Stomach (tissue), 19 donors: ENCODE measurements at places on chromosomes 3 and 15. TPM values are rescaled to one million over a fixed set of nuclear protein-coding genes. Genes with fewer than 3 reads are reported as not detected.

- H3K4me1 ChIP-seq, result peaks cover 95% of the 10 kb centered on the region
- DNase-seq, result no peak
- H3K27me3 ChIP-seq, result no peaks in the 10 kb centered on the region
- peak overlapping the region; percentile 60 for H3K4me3 ChIP-seq
Observed at GRCh38 chr3:129602730-129603560, 3.5 kb downstream of the PLXND1 start.

The KBTBD13 gene
- total RNA-seq, result not detected

The LRRC15 gene
- total RNA-seq, result 0.43 TPM

The MORC1 gene
- not detected for total RNA-seq

DNA sequence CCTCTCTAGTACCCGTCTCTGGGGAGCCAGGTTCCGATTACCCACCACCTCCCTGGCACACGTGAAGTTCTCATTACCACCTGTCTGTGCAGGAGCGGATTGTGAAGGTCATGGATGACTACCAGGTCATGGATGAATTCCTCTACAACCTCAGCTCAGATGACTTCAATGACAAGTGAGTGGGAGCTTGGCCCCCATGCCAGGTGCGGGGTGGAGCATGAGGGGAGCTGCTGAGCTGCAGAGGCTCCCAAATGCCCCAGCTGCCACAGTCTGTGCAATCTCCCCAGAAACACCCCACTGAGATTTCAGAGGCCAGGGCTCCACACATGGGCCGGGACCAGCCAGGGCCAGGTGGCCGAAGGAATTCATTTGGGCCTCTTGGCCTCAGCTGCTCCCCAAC lies 34.3 kb downstream of the DNAH1 start:
- no peak overlapping the region for H3K4me3 ChIP-seq
- peaks cover 4% of the 10 kb centered on the region for H3K4me1 ChIP-seq
- no peak overlapping the region for H3K27ac ChIP-seq
- no peaks in the 10 kb centered on the region for H3K27me3 ChIP-seq
- no peak for DNase-seq

GRCh38 chr3:95750097-95750496 lies 1064.3 kb upstream of the EPHA6 start:
- H3K4me1 ChIP-seq, result no peaks in the 10 kb centered on the region
- H3K4me3 ChIP-seq, result no peak overlapping the region
- DNase-seq, result peak; percentile 20
- no peaks in the 10 kb centered on the region for H3K36me3 ChIP-seq
- no peaks in the 10 kb centered on the region for H3K27me3 ChIP-seq
- H3K27ac ChIP-seq, result no peak overlapping the region

The C3orf49 gene
- total RNA-seq, result not detected

The GABRR3 gene
- total RNA-seq, result not detected

GRCh38 chr3:150260398-150260710 lies 147.7 kb upstream of the TSC22D2 start:
- DNase-seq, result no peak
- H3K27ac ChIP-seq, result no peak overlapping the region
- no peak overlapping the region for H3K4me3 ChIP-seq
- no peaks in the 10 kb centered on the region for H3K36me3 ChIP-seq
- peaks cover 5% of the 10 kb centered on the region for H3K4me1 ChIP-seq
- no peaks in the 10 kb centered on the region for H3K27me3 ChIP-seq

- H3K27me3 ChIP-seq, result no peaks in the 10 kb centered on the region
- H3K4me3 ChIP-seq, result no peak overlapping the region
- peaks cover 66% of the 10 kb centered on the region for H3K4me1 ChIP-seq
Observed at GRCh38 chr3:69761896-69762767, 22.9 kb downstream of the MITF start.

The MAGI1 gene
- total RNA-seq, result 146 TPM

GRCh38 chr15:62219799-62220198 lies 54.7 kb upstream of the C2CD4B start:
- H3K4me3 ChIP-seq, result no peak overlapping the region
- no peaks in the 10 kb centered on the region for H3K36me3 ChIP-seq
- H3K27ac ChIP-seq, result no peak overlapping the region

DNA sequence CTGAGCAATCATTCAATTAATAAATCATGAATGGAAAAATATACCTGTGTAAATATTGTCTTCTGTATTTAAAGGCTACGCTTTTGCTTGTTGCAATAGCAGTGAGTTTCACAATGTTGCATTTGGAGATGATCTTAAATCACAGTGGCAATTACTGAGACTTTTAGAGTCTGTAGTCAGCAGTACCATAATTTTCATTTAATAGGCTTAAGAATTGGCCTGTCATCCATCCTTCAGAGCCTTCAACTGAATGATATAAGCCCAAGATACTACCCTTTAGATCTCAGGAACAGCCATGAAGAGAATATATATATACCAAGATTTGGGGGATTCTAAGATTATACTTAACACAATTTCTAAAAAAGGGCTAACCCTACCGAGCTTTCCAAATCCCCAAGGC lies 458.1 kb downstream of the GBE1 start:
- H3K4me3 ChIP-seq, result no peak overlapping the region
- DNase-seq, result no peak
- H3K36me3 ChIP-seq, result no peaks in the 10 kb centered on the region
- H3K27ac ChIP-seq, result no peak overlapping the region

- no peaks in the 10 kb centered on the region for H3K36me3 ChIP-seq
- peak overlapping the region; percentile 65 for H3K27ac ChIP-seq
- peak; percentile 51 for DNase-seq
- peaks cover 52% of the 10 kb centered on the region for H3K4me1 ChIP-seq
Observed at GRCh38 chr3:196192036-196192523, 19.1 kb downstream of the ZDHHC19 start.

- H3K36me3 ChIP-seq, result peaks cover 11% of the 10 kb centered on the region
- H3K4me1 ChIP-seq, result peaks cover 21% of the 10 kb centered on the region
- no peak overlapping the region for H3K27ac ChIP-seq
- H3K27me3 ChIP-seq, result no peaks in the 10 kb centered on the region
- DNase-seq, result no peak
Observed at GRCh38 chr3:15264486-15264885, 58.4 kb downstream of the CAPN7 start.

DNA sequence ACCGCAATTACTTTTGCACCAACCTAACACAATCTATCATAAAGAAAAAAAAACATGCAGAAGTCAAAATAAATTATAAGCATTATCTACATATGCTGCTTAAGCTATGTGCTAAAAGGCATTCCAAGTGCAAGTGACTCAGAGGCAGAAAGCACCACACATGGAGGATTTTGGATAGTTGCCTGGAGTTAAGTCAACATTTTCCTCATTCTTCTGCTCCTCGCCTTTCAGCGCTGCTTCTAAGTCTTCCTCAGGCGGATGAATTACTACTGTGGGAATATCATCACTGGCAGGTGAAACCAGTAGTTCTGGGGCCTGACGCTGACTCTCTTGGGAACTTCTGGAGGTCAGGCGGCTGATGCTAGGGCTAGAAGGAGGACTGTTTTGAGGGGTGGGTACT lies 53.1 kb downstream of the SLC4A7 start:
- DNase-seq, result peak; percentile 86
- H3K4me1 ChIP-seq, result peaks cover 8% of the 10 kb centered on the region
- H3K27ac ChIP-seq, result no peak overlapping the region
- H3K36me3 ChIP-seq, result peaks cover 51% of the 10 kb centered on the region

GRCh38 chr15:34726406-34727100 lies 28.2 kb downstream of the GJD2 start:
- no peak for DNase-seq
- no peak overlapping the region for H3K4me3 ChIP-seq
- no peaks in the 10 kb centered on the region for H3K27me3 ChIP-seq

GRCh38 chr15:95825208-95825607 lies 505.3 kb upstream of the NR2F2 start:
- no peak for DNase-seq
- no peaks in the 10 kb centered on the region for H3K4me1 ChIP-seq
- no peaks in the 10 kb centered on the region for H3K36me3 ChIP-seq

The ARNT2 gene
- total RNA-seq, result 0.87 TPM

DNA sequence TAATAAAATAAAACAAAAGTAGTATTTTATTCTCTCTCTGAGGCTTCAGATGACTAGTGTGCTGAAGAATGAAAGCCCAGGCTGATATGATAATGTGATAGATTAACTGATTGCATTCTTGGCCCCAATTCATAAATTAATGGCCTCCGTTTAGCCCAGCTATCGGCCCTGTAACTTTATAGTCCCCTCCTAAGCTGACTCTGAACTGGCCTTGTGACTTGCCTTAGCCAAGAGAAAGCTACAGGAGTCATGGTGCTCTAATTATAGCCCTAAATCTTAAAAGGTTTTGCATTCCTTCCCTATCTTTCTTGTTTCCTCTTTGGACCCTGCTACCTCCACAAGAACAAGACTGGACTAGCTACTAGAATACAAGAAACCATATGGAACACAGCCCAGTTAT lies 123.2 kb upstream of the EPHA3 start:
- no peaks in the 10 kb centered on the region for H3K27me3 ChIP-seq
- no peak overlapping the region for H3K27ac ChIP-seq
- no peak overlapping the region for H3K4me3 ChIP-seq
- H3K4me1 ChIP-seq, result no peaks in the 10 kb centered on the region

The GPR171 gene
- 16.3 TPM for total RNA-seq

The AHSG gene
- total RNA-seq, result not detected
